ENCODE measurements at places on chromosomes 4 and X.

DNA sequence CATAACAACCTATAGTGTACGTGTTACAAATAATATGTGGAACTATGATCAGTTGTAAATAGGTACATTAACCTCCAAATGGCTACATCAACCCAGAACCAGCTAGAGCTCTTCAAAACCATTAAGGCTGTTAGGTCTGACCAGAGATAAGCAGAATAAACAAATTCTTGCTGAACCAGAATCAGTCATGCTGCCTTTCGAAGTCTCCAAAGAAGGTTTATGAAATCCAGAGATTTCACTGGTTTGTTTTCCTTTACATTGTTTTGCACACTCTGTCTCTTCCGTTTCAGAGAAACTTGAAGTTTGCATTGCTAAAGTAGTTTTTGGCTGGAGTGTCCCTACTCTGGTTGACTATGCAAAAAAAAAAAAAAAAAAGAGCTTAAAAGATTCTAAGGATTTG, 177.3 kb upstream of the SLIT2 start:
- DNase-seq, result no peak

DNA sequence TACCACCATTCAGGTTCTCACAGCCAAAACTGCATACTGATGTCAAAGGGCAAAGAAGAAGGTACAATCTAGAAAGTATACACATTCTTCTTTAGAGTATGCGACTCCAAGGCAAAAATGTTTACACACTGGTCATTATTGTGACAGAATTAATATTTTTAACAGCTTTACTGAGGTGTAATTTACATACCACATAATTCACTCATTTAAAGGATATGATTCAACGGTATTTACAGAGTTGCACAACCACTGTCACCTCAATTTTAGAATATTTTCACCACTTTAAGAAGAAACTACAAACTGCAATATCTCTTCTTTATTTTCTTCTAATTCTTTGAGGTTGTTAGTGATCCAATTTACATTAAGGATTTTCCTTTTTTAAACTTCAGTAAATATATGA, 325.4 kb upstream of the SMIM31 start:
- DNase-seq, result no peak

- no peak for DNase-seq
Measured at GRCh38 chrX:122092978-122093377, 1045.6 kb downstream of the GLUD2 start.

DNA sequence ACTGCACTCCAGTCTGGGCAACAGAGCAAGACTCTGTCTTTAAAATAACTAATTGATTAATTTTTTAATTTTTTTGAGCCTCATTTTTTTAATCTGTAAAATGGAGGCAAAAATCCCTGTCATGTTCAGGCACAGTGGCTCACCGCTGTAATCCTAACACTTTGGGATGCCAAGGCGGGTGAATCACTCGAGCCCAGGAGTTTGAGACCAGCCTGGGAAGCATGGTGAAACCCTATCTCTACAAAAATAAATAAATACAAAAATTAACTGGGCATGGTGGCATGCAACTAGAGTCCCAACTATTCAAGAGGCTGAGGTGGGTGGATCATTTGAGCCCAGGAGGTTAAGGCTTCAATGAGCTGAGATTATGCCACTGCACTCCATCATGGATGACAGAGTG, 15.4 kb downstream of the AMTN start:
- no peak for DNase-seq

- no peak for DNase-seq
Measured at GRCh38 chrX:13994104-13994503, 35.6 kb downstream of the GEMIN8 start.

- DNase-seq, result no peak
Measured at GRCh38 chr4:40675166-40675565, 45.5 kb upstream of the RBM47 start.

DNA sequence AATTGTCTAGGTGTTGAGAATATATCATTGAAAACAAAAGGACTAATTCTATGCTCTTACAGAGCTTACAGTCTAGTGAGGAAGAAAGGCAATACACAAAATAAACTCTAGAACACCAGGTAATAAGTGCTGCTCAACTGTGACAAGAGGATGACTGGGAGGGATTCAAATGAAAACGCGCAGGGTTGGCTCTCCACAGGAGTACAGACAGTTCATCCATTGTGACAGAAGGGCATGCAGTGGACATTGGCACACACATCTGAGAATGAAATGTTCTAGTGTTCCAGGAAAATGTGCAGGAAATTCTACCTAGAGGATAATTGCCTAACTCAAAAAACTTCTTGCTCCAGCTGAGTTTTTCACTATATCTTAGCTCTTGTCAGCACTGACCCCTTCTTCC, 492.0 kb downstream of the IDS start:
- DNase-seq, result no peak

DNA sequence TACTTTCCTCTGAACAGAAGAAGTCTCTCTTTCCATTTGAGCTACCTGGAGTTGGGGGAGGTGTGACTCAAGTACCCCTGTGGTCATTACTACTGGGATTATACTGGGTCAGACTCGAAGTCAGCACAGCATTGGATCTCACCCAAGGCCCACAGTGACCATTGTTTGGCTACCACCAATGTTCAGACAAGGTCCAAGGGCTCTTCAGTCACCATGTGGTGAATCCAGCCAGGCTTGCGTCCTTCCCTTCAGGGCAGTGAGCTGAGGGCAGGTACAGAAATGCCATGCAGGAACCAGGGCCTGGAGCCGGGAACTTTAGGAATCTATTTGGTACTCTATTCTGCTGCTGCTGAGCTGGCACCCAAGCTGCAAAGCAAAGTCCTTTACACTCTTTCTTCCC, 5.5 kb upstream of the SLC4A4 start:
- DNase-seq, result no peak

- no peak for DNase-seq
Measured at GRCh38 chrX:147953976-147954375, 27.2 kb upstream of the FMR1NB start.

- no peak for DNase-seq
Measured at GRCh38 chr4:11428231-11428898, at the start of gene HS3ST1. Gene HS3ST1, minus strand, starts transcription at chr4:11428894. Its CDS starts 28,889 bp downstream, at chr4:11400005.

DNA sequence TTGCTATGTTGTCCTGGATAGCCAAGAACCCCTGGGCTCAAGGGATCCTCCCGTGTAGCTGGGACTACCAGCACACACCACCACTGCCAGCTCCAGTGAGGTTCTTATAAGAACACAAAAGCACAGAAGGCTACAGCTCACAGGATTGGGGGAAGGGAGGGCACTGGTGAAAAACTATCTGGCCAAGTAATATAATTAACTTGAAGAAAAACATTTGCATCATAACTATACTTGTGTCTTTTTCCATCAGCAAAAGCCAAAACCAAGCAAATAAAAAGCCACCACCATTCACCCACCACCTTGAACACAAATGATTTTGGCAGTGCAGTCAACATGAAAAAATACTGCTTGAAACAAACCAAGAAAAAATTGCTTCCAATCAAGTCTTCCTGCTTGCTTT, 188.2 kb downstream of the MAML3 start:
- no peak for DNase-seq

- DNase-seq, result no peak
Measured at GRCh38 chr4:182537031-182537795, 294.0 kb downstream of the TENM3 start.

DNA sequence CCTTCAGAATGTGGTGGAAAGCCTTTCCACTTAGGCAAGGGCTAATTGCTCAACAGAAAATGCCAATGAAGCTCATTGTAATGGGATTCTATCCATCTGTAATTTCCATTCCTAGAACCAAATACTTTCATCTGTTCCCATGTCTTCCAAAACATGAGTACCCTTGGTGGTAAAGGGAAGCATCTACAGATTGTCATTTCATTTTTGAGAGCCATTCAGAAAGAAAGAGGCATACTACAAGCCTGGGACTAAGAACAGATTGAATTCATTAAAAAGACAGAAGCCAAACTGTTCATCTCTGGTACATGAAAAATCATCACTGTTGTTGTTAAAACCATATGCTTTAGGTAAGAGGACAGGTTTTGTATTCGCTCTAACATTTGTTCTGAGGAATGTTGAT, 43.6 kb upstream of the DCTD start:
- no peak for DNase-seq

- no peak for DNase-seq
Measured at GRCh38 chr4:93080316-93080715, 748.2 kb upstream of the ATOH1 start.

GRCh38 chr4:25813448-25814106, 49.2 kb downstream of the SEL1L3 start:
- no peak for DNase-seq

DNA sequence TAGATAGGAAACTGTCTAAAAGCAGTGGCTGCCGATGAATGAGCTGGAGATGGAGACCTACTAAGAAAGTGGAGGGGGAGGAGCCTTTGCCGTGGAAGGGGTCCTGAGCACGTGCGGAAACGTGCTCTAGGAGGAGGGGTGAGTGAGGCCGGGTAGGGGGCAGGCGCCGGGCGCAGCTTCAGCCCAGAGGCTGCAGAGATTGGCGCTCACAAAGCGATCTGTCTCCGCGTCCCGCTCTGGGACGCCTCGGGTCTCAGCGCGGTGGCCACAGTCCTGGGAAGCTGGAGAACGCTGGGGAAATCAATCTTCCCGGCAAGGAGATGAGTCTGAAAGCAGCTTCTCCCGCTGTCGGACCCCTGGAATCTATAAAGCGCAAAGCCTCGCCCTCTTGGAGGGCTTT, 444 bp upstream of the ARHGAP6 start:
- DNase-seq, result no peak

- DNase-seq, result no peak
Measured at GRCh38 chr4:13705521-13706041, 78.1 kb upstream of the BOD1L1 start.

GRCh38 chr4:83281307-83281706, 3.3 kb downstream of the COQ2 start:
- no peak for DNase-seq

DNA sequence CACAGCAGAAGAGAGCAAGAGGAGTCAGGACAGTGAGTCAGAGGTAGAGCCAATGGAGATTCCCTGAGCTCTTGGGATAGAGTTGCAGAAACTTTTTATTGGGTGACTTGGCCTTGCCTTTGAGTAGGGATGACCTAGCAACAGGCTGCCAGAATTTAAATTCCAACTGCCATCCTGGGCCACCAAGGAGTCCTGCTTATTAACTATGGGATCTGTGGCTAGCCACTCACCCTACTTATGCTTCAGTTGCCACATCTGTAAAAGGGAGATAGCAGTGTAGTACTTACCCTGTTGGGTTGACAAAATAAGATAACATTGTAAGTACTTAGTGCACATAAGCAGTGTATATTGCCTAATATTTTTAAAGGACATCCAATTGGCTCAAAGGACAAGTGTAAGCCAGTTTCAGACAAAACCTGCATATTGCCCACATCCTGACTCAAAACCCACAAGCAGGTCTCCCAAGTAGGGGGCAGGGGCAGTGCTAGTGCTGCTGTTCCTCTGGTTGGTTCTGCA, 43.5 kb upstream of the TMEM164 start:
- no peak for DNase-seq

DNA sequence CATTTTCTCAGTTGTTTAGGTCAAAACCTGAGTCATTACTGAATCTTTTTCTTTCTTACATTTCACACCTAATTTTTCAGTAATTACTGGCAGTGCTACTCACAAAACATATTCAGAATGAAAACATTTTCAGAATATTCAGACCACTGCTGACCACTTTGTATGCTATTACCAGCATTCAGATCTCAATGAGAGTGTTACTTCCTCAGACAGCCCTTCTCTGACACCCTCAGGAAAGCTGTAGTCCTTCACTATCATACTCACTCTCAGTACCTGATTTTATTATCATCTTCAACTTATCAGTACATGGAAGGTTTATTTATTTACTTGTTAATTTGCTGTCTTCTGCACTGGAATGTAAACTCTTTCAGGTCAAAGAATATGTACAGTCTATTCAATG, 12.3 kb upstream of the ALB start:
- no peak for DNase-seq

DNA sequence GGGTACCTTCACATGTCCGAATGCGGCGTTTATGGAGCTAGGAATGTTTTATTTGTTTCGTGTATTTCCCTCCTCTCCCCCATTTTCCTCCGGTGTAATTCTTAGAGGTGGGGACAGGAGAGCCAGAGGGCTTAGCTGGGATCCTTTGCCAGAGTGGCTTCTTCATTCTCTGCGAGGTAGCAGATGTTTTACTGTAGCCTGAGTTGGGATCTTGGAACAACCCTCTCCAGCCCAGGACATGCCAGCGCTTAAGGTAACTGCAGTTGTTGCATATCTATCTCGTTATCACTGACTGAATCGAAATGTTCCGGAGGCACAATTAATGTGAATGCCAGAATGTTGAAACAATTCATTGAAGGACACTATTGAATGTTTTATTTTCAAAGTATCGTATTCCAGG, 59.0 kb upstream of the DYNLT3 start:
- DNase-seq, result no peak

DNA sequence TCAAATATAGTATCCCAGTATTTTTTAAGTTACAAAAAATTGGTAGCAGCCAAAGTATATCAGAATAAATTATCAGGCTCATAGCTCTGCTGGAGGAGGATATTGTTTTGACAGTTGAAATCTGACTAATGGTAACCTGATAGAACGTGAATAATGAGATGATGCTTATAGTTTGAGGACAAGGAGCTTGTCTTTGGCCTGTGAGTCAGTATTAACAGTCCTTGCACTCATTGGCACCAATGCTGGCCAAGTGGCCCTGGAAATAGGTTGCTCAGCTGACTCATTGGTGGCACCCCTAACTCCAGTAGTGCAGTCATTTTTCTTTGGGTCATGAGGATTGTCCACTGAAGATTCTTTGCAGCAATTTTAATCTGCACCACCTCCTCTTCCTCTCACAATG, 203.3 kb upstream of the JADE1 start:
- DNase-seq, result no peak

DNA sequence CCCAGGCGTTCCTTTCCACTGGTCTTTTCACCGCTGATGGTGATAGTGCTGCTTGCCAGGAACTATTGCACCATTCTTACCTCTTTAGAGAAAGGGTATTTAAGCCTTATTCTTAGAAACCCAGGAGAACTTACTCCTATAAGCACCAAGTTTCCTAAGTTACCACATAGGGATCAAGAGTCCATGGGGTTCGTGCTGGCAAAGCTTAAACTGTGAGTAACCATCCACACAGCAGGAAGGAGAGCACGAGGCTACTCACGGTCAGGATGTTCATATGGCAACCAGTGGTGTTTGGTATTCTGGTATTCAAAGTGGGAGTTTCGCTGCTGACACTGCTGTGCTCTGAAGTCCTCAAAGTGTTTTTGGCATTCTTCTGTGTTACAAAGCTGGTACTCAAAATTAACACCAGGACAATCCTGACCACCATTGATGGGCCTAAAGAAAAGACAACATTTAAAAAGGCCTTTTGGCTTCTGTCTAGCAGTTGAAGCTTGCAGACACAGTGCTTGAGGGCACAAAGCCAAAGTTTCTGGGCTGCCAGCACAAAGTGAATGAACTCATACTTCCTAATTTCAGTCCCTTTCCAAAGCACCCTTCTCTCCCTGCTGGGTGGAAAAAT, 256.9 kb downstream of the ADAMTS3 start:
- DNase-seq, result no peak

- DNase-seq, result no peak
Measured at GRCh38 chr4:174091130-174091529, 192.3 kb downstream of the FBXO8 start.

All from stimulated activated CD4-positive, alpha-beta T cell treated with anti-CD3 and anti-CD28 coated beads, TNF-alpha, amount 100 ng/mL, for 1 hour (primary cell).